ENCODE measurements at places on chromosomes 16 and 17. TPM values are rescaled to one million over a fixed set of nuclear protein-coding genes. Genes with fewer than 3 reads are reported as not detected.

Gene NPIPB2
- total RNA-seq, result 11.0 TPM

Gene RSAD1
- total RNA-seq, result 35.5 TPM

Gene MMP25
- total RNA-seq, result 93.9 TPM

Gene FAM222B
- 24.2 TPM for total RNA-seq

Gene PPP4C
- total RNA-seq, result 149 TPM

Gene TVP23B
- total RNA-seq, result 30.7 TPM

Gene RAI1
- 21.4 TPM for total RNA-seq

Gene CD300E
- total RNA-seq, result not detected

Gene CACNG5
- total RNA-seq, result not detected

Gene TEX14
- 0.44 TPM for total RNA-seq

Gene MT1X
- total RNA-seq, result 74.7 TPM

Gene TBC1D3C
- not detected for total RNA-seq

Gene SP2
- total RNA-seq, result 33.9 TPM

Gene HSD17B1
- total RNA-seq, result 0.34 TPM

Gene NACA2
- total RNA-seq, result 0.37 TPM

Gene BAIAP3
- total RNA-seq, result 1.8 TPM

Gene SMIM5
- 0.54 TPM for total RNA-seq

Gene TEKT5
- total RNA-seq, result not detected

Gene HBM
- total RNA-seq, result not detected

Gene CCL16
- total RNA-seq, result not detected

Gene MATCAP1
- 79.1 TPM for total RNA-seq

Gene KCNJ2
- not detected for total RNA-seq

Gene VASN
- 0.10 TPM for total RNA-seq

Gene CSH2
- not detected for total RNA-seq

Gene OR1F1
- not detected for total RNA-seq

Gene CLEC19A
- not detected for total RNA-seq

Gene RBFOX1
- not detected for total RNA-seq

Measured in T-helper 1 cell treated with Interleukin-12 subunit alpha and Interleukin-12 subunit beta and Interleukin-4 antibody, amounts not matched to agents 30 ng/mL and 1 ng/mL, for 36 hours (primary cell).